ENCODE measurements at places on chromosomes 7 and 10.

GRCh38 chr10:75367021-75367487 lies 34.5 kb downstream of the ZNF503 start:
- DNase-seq: no peak

- no peak for DNase-seq
Measured at GRCh38 chr10:132848951-132849545, 63.1 kb upstream of the NKX6-2 start.

GRCh38 chr10:23067939-23068775 lies 27.2 kb upstream of the MSRB2 start:
- DNase-seq: peak; percentile 65

- DNase-seq: peak; percentile 38
Measured at GRCh38 chr10:117175215-117175900, 21.9 kb upstream of the KCNK18 start.

GRCh38 chr7:112383671-112384417 lies 66.4 kb upstream of the IFRD1 start:
- DNase-seq: no peak

DNA sequence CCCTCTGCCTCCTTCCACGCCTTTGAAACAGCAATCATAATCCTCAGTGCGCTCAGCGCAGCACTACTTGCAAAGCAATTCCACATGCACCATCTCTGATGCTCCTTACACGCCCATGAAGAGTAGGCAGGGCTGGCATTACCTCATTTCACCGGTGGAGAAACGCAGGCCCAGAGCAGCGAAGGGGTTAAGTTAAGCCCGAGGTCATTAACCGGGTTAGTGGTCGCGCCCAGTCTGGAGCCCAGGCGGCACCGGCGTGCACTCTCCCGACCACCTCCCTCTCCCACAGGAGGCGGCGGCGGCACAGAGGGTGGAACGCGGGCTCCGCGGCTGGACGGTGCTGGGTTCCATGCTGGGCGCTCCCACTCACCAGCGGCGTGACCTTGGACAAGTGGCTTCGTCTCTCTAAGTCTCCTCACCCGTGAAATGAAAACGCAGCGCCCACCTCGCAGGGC lies 515 bp downstream of the FASTK start:
- DNase-seq: peak; percentile 36

DNA sequence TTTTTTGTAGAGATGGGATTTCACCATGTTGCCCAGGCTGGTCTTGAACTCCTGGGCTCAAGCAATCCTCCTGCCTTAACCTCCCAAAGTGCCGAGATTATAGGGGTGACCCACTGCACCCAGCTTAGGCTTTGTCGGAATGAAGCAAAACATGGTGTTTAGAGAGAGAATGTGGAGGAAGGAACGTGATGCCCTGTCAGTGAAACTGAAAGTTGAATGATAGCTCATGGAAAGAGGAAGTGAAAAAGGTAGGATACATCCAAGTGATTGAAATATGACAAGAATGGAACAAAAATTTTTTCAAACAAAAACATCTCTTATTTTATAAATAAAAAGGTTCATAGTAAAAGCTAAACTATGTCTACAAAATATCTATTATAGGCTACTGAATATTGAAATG lies 5.9 kb downstream of the AKAP9 start:
- no peak for DNase-seq
